ENCODE measurements at places on chromosomes 5 and 9. TPM values are rescaled to one million over a fixed set of nuclear protein-coding genes. Genes with fewer than 3 reads are reported as not detected.

The DOCK2 gene
- total RNA-seq: 12.5 TPM

The INSL6 gene
- total RNA-seq: not detected

The PTTG1 gene
- 1,282 TPM for total RNA-seq

The EQTN gene
- not detected for total RNA-seq

The TRAPPC13 gene
- total RNA-seq: 32.4 TPM

The OR1J2 gene
- not detected for total RNA-seq

The PCA3 gene
- not detected for total RNA-seq

The C7 gene
- not detected for total RNA-seq

The TEX10 gene
- 38.3 TPM for total RNA-seq

The DND1 gene
- 0.12 TPM for total RNA-seq

The DDX4 gene
- total RNA-seq: not detected

The ANKRD18B gene
- not detected for total RNA-seq

The KIF4B gene
- not detected for total RNA-seq

The PCDHB7 gene
- 0.39 TPM for total RNA-seq

The PRRX2 gene
- not detected for total RNA-seq

The FAM221B gene
- not detected for total RNA-seq

The CAMLG gene
- total RNA-seq: 21.5 TPM

The PALM2AKAP2 gene
- 31.7 TPM for total RNA-seq

The PCDHGB1 gene
- 10.9 TPM for total RNA-seq

The GPRIN1 gene
- 6.2 TPM for total RNA-seq

The OR1Q1 gene
- total RNA-seq: not detected

The IL4 gene
- total RNA-seq: not detected

The ARL10 gene
- 1.4 TPM for total RNA-seq

The ANXA2R gene
- 3.2 TPM for total RNA-seq

The PRSS3 gene
- 7.1 TPM for total RNA-seq

The DENND1A gene
- 14.4 TPM for total RNA-seq

The ADCY2 gene
- total RNA-seq: under 0.01 TPM

The IER5L gene
- total RNA-seq: 21.2 TPM

The ZBTB43 gene
- 3.8 TPM for total RNA-seq
